ENCODE measurements at places on chromosomes 3 and 15.

DNA sequence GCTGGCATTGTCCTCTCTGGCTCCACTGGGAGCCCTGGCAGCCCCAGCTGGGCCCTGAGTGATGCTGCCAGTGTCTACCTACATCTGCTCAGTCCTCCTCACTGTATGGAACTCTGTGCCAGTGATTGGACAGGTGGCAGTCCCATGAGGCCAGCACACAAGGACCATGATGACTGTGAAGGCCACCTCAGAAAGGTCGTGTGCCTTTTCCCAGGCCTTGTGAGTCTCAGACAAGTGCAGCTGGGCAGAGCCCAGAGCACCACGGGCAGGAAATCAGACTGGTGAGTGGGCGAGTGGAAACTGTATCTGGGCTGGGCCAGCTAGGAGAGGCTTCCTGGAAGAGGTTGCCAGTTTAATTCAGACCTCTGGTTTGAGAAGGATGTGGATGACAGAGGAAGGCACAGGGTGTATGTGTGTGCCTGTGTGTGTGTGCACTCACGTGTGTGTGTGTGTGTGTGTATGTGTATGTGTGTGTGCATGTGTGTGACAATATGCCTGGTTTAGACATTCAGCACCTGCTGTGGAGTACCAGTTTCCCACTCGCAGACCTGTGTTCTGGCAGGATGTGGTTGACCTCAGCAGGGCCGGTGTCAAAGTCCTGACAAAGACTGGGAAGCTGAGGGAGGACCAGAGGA is 7.0 kb downstream of the MAPKAPK3 start:
- no peak for DNase-seq

GRCh38 chr3:189687475-189687874 is 56.3 kb downstream of the TP63 start:
- no peak for DNase-seq

DNA sequence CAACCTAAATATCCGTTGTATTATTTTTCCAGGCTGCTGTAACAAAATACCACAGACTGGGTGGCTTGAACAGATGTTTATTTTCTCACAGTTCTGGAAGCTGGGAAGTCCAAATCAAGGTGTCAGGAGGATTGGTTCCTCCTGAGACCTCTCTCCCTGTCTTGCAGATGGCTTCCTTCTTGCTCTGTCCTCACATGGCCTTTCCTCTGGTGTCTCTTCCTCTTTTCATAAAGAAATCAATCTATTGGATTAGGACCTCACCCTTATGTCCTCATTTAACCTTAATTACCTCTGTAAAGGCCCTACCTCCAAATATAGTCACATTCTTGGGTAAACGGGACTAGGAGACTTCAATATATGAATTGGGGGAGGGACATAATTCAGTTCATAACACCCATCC is 89.2 kb upstream of the PLCL2 start:
- DNase-seq: no peak

- DNase-seq: no peak
Observed at GRCh38 chr3:37291275-37291700, 116.9 kb upstream of the LRRFIP2 start.

DNA sequence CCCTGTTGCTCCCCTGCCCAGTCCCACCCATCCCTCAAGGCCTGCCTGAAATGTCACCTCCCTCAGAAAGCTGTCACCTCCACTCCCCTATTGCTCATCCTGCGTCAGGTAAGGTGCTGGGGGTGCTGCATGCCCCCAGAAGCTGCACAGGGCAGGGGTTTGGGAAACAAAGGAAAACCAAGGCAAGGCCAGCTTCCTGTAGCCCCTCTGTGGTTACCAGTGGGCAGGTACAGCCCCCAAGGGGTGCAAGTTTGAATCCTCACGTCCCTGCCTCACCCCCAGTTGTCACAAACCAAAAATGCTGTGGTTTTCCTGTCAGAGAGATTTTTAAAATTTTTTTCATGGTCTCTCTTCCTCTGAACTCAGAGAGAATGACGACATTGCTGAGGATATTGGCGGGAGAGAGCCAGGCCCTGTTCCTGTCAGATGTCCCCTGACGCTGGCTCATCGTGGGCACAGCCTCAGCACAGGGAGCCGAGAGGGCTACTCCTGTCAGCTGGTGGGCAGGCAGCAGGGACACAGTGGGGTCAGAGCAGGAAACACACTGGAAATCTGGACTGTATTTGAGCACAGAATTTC is 27.0 kb downstream of the PSTPIP1 start:
- DNase-seq: no peak
